ENCODE measurements at places on chromosomes 6 and 20.

DNA sequence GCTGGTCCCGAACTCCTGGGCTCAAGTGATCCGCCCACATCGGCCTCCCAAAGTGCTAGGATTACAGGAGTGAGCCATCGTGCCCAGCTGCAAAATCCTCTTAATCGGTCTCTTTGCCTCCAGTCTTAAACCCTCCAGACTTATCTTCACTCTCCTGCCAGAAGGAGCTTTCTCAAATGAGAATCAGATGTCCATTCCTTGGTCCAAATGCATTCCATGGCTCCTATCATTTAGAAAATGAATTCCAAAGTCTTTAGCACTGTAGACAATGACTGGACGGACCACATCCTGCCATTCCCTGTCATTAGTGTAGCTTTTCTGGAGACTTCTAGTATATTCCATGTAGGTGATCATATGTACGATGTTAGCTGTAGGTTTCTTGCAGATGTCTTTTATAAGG lies 141.9 kb downstream of the ID4 start:
- DNase-seq = no peak

- DNase-seq = no peak
Observed at GRCh38 chr20:37270576-37271420, 9.2 kb upstream of the GHRH start.

DNA sequence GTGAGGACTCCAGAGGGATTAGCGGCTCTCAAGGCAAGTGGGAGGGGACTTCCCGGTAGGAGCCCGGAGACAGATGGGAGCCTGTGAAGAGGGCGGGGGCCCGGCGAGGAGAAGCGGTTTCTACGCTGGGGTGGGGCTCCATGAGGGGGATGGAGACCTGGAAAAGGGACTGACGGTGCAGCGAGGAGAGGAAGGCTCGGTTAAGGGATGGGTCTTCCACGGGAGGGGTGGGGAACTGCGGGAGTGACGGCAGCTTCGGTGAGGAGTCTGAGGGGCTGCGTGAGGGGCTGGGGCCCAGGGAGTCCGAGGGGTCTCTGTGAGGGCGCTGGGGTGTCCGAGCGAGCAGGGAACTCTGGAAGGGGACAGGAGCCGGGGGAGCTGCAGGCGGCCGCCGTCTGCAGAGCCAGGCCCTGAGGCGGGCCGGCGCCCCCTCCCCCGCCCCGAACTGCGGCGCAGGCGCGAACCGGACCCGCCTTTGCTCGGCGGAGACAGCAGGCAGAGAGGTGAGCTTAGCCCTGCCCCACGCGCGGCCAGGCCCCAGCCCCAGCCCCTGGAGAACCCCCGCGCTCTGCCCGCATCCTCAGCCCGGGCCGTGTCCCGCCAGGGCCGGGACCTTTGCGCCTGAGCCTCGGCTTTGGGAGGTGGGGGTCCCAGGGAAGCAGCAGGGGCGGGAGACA lies at the start of gene NRSN2:
TSS of gene NRSN2 (plus strand) at position 472 of the 677 bp plus-strand sequence. CDS start 2,533 bp downstream, outside the sequence.
- DNase-seq = no peak

- no peak for DNase-seq
Observed at GRCh38 chr20:51463560-51463959, 79.0 kb downstream of the NFATC2 start.

DNA sequence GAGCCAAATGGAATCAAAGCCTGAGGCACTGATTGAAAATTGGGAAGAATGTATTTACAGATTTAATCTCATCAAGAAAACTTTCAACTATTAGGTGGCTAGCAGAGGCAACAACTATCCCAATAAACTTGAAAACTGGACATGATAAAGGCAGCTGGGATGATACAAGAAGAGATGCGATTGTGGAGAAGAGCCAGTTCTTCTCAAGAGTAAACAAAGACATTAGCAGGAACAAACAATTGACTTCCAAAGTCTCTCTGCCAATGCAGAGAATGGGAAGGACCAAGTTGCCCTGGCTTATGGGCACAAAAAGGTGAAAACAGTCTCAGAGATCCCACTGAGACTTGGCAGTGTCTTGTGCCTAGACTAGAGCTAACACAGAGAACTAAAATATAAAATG lies 132.4 kb downstream of the SOBP start:
- DNase-seq = no peak

- no peak for DNase-seq
Observed at GRCh38 chr20:13277663-13278295, 56.7 kb downstream of the ISM1 start.

- no peak for DNase-seq
Observed at GRCh38 chr6:72746276-72746675, 124.4 kb downstream of the KCNQ5 start.

- no peak for DNase-seq
Observed at GRCh38 chr20:18091623-18092022, 33.9 kb upstream of the OVOL2 start.

DNA sequence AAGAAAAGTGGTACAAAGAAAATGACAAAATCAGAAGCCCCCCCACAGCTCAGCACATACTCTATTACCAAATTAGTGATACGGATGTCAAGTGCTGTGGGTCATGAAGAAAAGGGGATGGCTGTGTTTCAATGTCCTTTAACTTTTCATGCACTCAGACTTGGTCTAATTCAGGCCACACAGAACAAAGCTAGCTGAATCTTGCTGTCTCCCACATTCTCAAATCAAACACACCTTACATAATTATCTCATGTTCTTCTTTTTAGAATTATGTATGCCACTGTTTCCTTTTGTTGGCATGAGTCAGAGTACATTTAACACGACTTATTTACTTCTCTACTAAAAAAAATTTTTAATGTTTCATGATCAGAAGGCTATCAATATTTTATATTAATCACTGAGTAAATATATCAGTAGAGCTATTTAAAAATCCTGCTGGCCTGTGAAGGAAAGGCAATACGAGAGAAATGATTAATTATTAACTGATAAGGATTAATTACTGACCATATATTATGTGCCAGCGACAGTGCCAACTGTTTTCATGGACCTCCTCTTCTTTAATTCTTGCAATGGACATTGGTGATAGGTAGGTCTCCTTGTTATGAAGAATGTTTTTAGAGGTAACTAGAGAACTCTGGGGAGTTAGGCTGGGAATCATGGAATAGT lies 596.5 kb upstream of the AGPAT4 start:
- DNase-seq = no peak

- DNase-seq = no peak
Observed at GRCh38 chr20:16061351-16061750, 511.9 kb downstream of the KIF16B start.

GRCh38 chr6:56345376-56345995 lies 98.1 kb upstream of the COL21A1 start:
- no peak for DNase-seq

DNA sequence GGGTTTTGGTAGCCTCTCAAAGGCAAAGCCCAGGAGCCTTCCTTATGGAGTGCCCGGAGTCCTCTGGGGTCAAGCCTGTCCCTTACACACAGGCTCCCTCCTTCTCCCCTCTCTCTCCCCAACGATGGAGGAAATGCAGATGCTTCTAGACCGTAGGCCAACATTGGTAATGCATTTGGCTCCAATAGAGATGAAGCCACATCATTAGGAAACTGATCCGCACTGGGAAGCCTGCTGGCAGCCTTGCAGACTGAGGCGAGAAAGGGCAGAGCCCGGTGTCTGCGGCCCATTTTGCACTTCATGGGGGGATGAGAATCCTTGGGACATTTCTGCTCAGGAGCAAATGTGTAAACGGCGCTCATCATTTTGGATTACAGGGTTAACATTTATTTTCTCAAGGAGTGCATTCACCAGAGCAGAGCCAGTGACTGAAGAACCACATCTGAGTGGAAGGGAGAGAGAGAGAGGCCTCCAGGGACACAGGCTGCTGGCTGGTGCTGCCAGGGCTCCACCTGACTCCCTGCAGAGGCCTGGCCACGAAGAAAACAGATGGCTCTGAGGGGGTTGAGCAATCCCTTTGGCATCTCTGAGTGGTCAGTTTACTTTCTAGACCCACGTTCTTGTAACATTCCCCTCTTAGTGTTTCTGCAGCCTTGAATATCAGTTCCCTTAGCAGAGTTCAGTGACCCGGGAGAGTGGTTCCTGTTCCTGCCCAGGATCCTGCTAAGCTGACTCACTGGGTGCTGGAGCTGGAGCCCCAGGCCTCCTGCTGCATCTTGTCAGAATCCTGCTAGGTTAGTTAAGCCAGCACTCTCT lies 4.4 kb upstream of the CST3 start:
- DNase-seq = no peak

DNA sequence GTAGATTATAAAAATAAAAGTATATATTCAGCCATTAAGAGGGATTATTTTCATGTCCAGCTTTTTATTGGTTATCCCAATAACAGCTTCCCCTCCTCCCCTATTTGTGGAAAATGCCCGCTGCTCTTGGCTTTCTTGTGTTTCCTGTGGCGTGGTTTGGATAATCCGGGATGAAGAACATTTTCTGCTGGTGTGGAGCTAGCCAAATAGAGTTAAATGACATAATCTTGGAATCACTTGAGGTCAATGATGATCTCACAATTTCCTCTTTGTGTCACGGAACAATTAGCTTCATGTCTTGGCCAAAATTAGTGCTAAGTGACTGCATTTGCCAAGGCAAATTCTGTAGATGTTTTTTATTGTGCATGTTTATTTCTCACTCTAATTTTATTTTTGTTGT lies 394.0 kb downstream of the LAMA2 start:
- no peak for DNase-seq

GRCh38 chr20:43528258-43528875 lies 20.9 kb downstream of the L3MBTL1 start:
- DNase-seq = no peak

DNA sequence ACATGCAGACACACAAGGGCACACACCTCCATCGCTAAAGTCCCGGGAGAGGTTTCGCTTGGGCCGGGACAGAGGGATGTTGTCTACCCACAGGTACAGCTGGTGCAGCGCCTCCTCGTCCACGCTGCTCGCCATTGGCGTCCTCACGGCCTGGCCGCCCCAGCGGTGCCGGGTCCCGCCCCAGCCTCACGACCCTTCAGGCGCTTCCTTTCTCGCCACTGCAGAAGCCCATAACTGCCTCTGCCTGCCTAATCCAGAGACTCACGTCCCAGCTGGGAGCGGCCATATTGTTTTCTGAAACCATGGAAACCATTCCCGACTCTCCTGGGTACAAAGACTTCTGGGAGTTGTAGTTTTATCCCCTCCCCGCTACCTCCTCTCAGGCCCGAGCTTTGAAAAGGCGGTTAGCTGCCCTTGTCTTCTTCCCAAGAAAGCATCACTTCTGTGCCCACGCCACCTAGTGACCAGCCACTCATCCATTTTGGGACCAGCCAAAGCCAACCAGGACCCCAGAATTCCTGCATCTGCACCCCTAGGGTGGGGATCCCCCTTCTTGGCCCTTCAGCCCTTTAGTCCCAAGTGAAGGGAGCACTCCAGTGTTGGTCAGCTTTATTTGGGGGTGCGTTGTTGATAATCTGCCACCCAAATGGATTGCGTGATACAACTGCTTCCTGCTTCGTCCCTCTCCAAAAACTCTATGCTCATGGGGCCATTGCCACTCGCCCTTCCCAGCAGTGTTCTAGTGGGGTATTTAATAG lies at the start of gene SPEF1:
TSS of gene SPEF1 (minus strand) at position 296 of the 758 bp plus-strand sequence. CDS start at position 135, 161 bp downstream.
- DNase-seq = peak; percentile 66

All from NCI-H2029 treated with DMSO at 0.1 percent for 48 hours (cell line).